Stimulated activated naive CD4-positive, alpha-beta T cell treated with Interleukin-2 at 50 U/mL for 16 hours (primary cell): ENCODE measurements at places on chromosomes 12 and 14.

- no peak for DNase-seq
Measured at GRCh38 chr12:107983756-107984472, 145.2 kb upstream of the WSCD2 start.

GRCh38 chr12:65827827-65828231 is 3.5 kb downstream of the HMGA2 start:
- DNase-seq: no peak

DNA sequence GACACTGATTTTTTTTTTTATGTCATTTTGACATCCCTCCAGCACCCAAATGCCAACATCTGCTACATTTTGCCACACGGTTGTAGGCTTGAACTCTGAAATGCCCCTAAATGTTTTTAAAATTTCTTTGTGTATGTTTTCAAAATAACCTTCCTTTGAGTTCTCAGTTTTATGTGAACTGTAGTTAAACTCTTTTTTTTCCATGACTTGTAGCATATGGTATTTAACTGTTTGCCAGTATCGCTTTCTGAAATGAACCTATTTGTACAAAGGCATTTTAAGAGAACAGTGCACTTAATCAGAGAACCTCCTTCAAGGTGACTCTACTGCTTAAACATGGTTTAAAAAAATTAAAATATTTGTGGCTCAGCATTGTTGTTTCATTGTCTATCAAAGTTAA is 61.5 kb downstream of the PDE3A start:
- DNase-seq: no peak

DNA sequence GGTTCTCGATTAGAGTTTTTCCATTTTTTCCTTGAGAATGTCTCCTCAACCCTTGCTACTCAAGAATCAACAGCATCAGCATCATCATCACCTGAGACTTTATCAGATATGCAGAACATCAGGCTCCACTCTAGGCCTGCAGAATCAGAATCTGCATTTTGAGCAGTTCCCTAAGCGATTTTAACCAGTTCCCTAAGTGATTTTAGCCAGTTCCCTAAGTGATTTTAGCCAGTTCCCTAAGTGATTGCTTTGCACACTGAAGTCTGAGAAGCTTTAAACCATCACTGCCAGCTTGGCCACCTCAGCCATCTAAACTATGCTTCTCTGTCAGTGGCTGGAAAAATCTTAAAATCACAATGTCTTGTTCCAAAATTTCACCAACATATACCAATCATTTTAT is 29.4 kb upstream of the SLC38A1 start:
- no peak for DNase-seq

GRCh38 chr14:94621358-94622134 is 9.4 kb downstream of the SERPINA3 start:
- DNase-seq: no peak

- DNase-seq: no peak
Measured at GRCh38 chr12:91574391-91574790, 391.8 kb upstream of the DCN start.
